Aorta (tissue), 5 donors: ENCODE measurements at places on chromosomes 4 and X. TPM values are rescaled to one million over a fixed set of nuclear protein-coding genes. Genes with fewer than 3 reads are reported as not detected.

DNA sequence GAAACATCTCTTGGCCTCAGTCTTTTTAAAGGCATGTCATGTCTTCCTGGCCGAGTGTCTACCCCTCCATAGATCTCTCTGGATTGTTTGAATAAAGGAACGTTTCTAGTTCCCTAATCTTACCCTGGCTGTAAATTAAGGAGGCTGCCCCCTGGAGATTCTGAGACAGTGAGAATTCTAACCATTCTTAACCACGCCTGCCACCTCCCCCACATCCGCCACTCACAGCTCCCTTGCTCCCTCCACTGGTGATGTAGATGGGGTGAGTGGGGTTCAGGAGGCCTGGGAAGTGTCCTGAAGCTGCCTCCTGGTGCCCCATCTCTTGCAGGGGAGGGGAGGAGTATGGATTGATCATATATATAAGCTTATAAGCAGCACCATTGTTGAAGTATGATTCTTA, 48.0 kb upstream of the TRIM2 start:
- DNase-seq, result no peak
- H3K27me3 ChIP-seq, result no peaks in the 10 kb centered on the region
- H3K4me1 ChIP-seq, result no peaks in the 10 kb centered on the region

GRCh38 chrX:340641-341423, 22.2 kb upstream of the GTPBP6 start:
- H3K36me3 ChIP-seq, result no peaks in the 10 kb centered on the region
- peak; percentile 63 for DNase-seq
- H3K27me3 ChIP-seq, result no peaks in the 10 kb centered on the region

DNA sequence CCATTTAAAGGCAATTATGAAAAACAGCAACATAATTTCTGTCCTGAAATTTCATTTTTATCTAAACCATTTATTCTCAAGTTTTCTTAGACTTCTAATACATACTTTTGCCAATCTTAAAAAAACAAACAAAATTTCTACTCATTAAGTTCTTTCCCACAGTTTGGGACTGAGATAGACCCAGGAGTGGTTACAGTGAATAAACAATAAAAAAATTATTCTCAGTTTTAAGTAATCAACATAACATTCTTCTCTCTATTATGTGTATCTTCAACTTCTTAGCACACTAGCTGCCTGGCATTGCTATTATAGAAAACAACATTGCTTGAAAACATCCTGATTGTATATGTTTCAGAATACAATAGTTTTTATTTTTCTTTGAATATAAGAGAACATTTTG, 532.8 kb downstream of the IL15 start:
- H3K4me3 ChIP-seq, result no peak overlapping the region
- peaks cover 4% of the 10 kb centered on the region for H3K4me1 ChIP-seq
- no peak for DNase-seq
- H3K36me3 ChIP-seq, result peaks cover 2% of the 10 kb centered on the region

GRCh38 chr4:168514249-168514852, 17.5 kb downstream of the PALLD start:
- H3K27ac ChIP-seq, result no peak overlapping the region
- no peak for DNase-seq
- H3K27me3 ChIP-seq, result no peaks in the 10 kb centered on the region
- no peaks in the 10 kb centered on the region for H3K36me3 ChIP-seq
- H3K4me3 ChIP-seq, result no peak overlapping the region

GRCh38 chr4:26161030-26161824, 159.6 kb upstream of the RBPJ start:
- no peak for DNase-seq
- no peak overlapping the region for H3K27ac ChIP-seq
- no peaks in the 10 kb centered on the region for H3K27me3 ChIP-seq

- no peak overlapping the region for H3K27ac ChIP-seq
- DNase-seq, result no peak
- H3K36me3 ChIP-seq, result no peaks in the 10 kb centered on the region
- H3K4me3 ChIP-seq, result no peak overlapping the region
- H3K27me3 ChIP-seq, result no peaks in the 10 kb centered on the region
- no peaks in the 10 kb centered on the region for H3K4me1 ChIP-seq
Observed at GRCh38 chr4:81601358-81601694, 129.6 kb upstream of the RASGEF1B start.

DNA sequence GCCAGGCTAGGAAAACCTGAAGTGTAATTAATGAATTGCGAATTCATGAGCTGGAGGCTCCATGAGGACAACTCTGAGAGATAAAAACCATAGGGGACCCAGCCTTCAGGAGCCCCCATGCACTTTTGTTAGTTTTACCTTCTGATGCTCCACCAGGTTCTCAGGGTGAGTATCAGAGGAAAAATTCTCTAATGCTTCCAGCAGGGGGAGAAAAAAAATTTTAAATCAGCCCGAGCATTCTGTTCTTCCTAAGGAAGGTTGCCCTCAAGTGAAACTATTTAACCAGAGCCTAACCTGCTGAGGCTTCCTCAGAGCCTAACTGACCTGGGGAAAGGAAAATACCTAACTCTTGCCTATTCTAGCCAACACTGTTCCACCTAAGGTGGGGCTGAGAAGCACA, 552.6 kb downstream of the PPARGC1A start:
- no peaks in the 10 kb centered on the region for H3K4me1 ChIP-seq
- DNase-seq, result no peak
- no peak overlapping the region for H3K27ac ChIP-seq
- H3K36me3 ChIP-seq, result no peaks in the 10 kb centered on the region
- no peaks in the 10 kb centered on the region for H3K27me3 ChIP-seq

DNA sequence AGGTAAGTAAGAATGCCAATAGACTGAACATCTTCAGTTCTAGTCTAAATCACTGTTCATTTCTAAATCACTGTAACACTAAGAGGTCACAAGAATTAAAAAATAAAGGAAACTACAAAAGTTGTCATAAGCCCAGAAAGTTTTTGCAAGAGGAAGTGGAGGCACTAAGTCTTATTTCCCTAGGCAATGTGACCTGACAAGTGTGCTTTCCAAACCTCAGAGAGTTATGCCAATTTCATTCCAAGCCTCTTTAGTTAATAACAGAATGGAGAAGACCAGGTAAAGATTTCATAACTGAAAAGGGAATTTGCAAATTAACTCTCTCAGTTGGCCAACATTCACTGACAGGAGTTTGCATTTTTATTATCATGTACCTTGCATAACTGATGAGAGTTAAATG, 40.5 kb downstream of the BBS12 start:
- no peak overlapping the region for H3K27ac ChIP-seq
- H3K27me3 ChIP-seq, result no peaks in the 10 kb centered on the region
- H3K36me3 ChIP-seq, result no peaks in the 10 kb centered on the region
- H3K4me3 ChIP-seq, result no peak overlapping the region

DNA sequence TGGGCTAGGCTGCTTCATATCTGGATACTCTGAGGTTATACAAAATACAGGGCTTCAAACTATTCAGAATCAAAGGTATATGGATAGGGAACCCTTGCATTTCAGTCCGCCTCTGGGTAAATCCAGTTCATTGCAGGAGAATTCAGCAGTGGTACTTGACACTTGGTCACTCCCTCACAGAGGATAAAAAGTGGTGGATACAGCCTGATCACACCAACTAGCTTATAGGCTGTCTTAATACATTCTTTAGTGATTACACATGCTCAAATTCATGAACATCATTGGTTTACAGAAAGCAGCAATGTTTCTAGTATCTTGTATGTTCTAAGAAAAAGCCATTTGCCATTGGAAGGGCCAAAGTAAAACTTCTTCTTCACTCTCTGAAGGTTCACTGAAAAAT, 104.8 kb upstream of the PDE5A start:
- no peak overlapping the region for H3K4me3 ChIP-seq
- peaks cover 9% of the 10 kb centered on the region for H3K4me1 ChIP-seq
- H3K27me3 ChIP-seq, result no peaks in the 10 kb centered on the region
- DNase-seq, result no peak
- H3K36me3 ChIP-seq, result no peaks in the 10 kb centered on the region
- peak overlapping the region; percentile 70 for H3K27ac ChIP-seq

Gene GYPA
- not detected for total RNA-seq

Gene AWAT1
- total RNA-seq, result not detected

Gene GSX2
- total RNA-seq, result not detected
